D721Med (cell line): ENCODE measurements at places on chromosomes 16 and 17.

- DNase-seq, result no peak
Measured at GRCh38 chr17:65990593-65990992, 201.3 kb downstream of the CEP112 start.

- no peak for DNase-seq
Measured at GRCh38 chr17:57396511-57396921, 140.2 kb downstream of the MSI2 start.

- DNase-seq, result no peak
Measured at GRCh38 chr16:16985707-16986106, 485.1 kb downstream of the XYLT1 start.

DNA sequence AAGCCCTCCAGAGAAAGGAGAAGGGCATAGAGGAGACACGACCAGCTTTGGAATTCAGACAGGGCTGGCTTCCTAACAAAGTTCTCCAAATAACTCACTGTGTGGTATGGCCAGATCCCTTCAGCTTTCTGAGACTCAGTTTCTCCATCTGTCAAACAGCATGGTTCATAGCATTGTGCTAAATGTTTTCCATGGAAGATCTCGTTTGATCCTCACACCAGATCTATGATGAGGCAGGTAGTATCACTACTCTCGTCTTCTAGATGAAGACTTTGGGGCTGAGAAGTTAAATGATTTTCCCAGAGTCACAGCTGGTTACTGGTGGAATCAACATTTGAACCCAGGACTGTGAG is 507.3 kb downstream of the HAPSTR1 start:
- no peak for DNase-seq

DNA sequence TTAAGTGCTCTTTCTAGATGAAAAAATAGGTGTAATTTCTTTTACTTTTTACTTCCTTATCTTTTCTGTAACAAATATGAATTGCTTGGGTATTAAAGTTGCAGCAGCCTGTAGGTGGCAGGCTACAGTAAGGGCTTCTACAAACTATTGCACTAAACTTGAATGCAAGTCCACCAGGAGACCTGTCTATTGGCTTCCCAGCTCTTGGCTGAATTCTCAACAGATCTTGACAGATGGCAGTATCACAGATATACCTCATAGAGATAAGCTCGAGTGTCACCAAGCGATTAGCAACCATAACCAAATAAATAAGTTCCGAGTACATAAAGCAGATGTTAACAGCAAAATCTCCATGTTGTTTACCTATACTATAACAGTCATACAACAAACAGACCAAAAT is 5.9 kb downstream of the BBS2 start:
- DNase-seq, result no peak

GRCh38 chr17:31598399-31598782 is 206.9 kb downstream of the RAB11FIP4 start:
- no peak for DNase-seq

DNA sequence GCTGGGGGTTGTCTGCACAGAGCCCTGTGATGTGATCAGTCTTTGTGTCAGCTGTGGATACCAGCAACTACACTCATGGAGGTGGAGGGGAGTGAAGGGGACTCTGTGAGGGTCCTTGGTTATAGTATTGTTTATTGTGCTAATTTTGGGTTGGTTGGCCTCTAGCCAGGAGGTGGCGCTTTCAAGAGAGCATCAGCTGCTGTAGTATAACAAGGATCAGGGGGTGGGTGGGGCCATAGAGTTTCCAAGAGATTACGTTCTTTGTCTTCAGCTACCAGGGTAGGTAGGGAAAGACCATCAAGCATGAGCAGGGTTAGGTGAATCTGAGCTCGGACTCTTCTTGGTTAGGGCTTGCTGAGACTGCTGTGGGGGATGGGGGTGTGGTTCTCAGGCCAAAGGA is 97.1 kb upstream of the HS3ST3A1 start:
- DNase-seq, result no peak

DNA sequence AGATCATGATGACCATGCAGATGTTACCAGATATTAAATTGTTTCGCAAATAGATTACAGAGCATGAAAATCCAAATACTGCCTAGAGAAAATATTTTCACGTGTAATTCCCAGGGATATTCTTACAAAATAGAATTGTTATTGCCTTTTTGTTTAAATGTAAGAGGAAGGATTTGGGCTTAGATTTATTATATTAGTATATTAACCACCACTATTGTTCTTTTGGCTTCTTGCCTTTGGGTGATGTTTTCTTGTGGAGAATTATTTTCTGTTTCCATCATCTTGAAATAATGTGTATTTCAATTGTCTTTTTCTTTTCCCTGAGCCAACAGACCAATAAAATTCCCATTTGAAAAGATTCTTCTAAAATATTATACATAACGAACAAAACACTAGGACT is 109.7 kb upstream of the NUDT7 start:
- DNase-seq, result no peak

- no peak for DNase-seq
Measured at GRCh38 chr17:37576281-37576680, 32.9 kb downstream of the SYNRG start.

DNA sequence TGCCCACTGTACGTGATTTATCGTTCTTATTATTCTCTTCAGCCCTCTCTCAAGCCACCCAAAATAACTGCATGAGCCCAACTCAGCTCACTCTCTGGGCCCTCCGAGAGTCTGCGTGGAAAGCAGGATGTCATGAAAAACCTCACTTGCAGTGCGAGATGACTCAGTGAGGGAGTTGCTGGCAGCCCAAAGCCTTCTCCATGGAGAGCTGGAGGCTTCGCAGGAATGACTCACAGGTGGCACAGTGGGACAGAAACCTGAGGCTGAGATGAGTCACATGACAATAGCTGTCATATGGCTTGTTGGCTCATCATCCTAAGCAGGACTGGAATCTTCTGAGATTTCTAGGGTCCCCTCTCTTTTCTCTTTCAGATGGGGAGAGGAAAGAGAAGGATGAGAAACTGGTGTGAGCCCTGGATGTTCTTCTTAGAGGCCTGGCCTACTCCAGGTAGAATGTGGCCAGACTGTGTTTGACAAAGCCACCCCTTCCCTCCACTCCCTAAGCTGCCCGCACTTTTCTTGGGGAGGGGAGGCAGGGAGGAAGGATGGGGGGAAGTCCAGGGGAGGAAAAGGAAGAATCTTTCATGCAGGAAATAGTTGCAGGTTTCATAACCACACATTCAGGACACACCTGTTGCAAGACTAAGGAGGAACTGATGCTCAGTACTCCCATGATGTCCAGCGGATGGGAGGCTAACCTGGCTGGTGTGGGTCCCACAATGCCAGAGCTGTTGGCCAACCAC is 160.6 kb upstream of the RPL38 start:
- no peak for DNase-seq

DNA sequence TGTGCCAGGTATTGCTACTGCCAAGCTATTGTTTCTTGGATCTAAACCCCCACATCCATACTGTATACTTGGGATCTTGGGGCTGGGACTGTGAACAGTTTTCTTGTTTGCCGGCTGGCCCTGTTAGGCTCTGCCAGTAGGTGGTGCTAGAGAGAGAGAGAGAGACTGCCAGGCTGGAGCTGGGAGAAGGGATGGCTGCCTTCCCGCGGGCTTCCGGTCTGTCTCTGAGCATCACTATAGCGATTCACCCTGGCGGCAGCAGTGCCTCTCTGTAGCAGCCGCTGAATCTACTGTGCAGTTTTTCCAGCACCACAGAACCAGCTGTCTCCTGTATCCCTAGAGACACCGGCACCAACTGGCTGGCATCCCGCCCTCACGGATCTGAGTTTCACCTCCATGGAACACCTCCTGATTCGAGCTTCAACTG is 201.2 kb downstream of the UTP18 start:
- DNase-seq, result no peak

DNA sequence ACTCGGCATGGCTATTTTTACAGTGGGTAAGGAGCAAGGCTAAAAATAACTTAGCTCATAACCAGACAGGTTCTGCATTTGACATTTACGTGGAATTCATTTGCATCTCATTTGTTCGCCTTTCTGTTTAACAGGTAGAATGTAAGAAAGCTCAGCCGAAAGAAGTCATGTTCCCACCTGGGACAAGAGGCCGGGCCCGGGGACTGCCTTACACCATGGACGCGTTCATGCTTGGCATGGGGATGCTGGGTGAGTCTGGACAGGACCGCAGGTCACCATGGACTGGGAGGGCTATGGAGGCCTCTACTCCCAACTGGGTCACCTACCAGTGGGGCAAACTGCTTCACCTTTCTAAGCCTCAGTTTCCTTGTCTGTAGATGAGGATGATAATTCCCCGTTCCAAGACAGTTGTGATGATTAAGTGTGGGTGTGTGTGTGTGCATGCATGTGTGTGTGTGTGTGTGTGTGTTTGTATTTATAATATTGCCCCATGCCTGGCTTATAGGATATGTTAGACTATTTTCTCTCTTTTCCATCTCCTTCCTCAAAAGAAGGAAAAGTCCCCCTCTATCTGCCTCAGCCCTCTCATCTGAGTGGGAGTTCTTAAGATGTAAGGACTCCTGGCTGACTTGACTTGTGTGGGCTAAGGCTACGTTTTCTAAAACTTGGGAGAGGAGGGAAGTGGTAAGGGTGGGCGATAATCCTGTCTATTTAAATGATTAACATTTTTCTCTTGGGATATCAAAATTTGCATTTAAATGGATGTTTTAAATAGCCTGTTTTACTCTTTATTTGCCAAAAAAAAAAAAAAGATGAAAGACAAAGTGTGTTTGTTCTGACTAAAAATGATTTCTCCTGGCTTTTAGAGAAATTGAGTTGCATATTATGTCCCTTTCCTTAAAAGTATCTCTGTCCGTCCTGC is 129.0 kb downstream of the CCDC182 start:
- DNase-seq, result no peak

DNA sequence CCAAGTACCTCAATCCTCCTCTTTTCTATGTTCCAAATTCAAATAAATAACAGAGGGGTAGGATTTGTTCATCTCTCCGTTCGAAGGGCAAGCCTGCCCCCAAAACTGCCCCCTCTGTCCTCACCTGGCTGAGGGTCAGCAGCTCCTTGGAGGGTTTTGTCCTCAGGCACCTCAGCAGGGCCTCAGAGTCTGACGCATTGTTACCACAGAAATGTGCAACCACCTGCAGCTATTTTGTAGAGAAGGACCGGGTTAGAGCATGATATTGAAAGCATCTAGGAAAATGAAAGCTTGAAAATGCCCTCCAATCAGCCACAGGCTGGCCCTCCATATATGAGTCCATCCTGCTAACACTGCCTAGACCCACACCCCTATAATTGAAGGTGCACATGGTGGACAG is 13.9 kb downstream of the CES5A start:
- DNase-seq, result no peak

- peak; percentile 18 for DNase-seq
Measured at GRCh38 chr17:76535788-76536510, 1.6 kb downstream of the CYGB start.

DNA sequence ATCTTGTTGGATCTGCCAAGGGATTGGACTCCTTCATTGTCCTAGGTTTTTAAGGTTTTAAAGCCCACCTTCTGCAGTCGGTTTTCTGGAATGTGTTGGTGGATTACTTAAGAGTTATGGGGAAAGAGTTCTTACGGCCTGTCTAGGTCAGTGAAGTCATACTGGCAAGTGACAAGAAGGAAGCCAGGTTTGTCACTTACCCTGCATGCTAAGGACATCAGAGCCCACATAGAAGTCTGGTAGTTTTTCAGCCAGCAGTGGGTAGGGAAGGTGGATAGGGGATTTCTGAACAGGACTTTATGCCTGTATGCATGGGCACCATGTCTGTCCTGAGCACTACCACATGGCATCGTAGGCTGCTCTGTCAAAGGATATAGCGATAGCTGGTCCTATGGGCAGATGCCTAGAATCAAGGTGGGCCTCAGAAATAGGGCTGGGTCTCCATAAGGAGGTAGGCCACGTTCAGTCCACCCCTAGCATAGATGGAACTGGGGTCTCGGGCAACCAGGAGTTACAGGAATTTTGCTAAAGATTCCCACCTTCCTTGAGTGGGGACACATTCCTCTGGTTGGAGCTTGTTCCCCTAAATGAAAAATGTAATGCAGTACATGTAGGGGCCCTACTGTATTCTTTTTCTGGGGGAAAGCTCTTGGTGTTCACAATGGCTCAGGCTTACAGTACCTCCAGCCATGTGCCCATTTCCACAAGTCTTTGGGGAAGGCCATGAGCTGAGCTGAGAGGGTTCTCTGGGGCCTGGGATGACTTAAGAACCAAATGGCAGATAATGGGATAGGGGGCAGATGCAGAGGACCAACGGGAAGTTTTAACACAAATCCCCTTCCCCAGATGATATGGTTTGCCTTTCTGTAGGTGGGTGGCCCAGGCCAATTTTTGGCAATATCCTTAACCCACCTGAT is 27.5 kb downstream of the TRPV2 start:
- no peak for DNase-seq

DNA sequence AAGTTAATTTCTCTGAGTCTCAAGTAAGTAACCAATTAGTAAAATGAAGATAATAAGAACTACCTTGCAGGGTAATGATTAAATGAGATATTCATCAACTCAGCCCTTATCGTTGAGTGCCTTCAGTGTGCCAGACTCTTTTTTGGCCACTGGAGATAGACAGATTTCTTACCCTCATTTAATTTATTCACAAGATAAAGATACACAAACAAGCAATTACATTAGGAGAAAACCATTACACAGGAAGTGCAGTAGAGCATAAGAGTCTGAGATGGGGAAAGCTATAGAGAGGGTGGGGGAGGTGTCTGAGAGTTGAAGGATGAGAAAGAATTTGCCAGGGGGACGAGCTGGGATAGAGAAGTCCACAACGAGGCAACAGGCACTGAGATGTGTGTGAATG is 72.5 kb upstream of the BCAR1 start:
- no peak for DNase-seq
